Cardiac muscle cell (in vitro differentiated cells and primary cell): ENCODE measurements at places on chromosomes 5 and 9. TPM values are rescaled to one million over a fixed set of nuclear protein-coding genes. Genes with fewer than 3 reads are reported as not detected.

SEMA4D gene
- 14.5 and 34.2 TPM in 2 replicates for total RNA-seq

C9orf153 gene
- 0.74 and 1.0 TPM in 2 replicates for total RNA-seq

ELOVL7 gene
- 0.14 and 0.42 TPM in 2 replicates for total RNA-seq

ZDHHC12 gene
- 58.7 and 87.1 TPM in 2 replicates for total RNA-seq

SMIM33 gene
- not detected in 2 replicates for total RNA-seq

GNA14 gene
- 0.21 and 0.36 TPM in 2 replicates for total RNA-seq

NPR3 gene
- total RNA-seq = 1.1 and 2.7 TPM in 2 replicates

NIM1K gene
- 0.74 and 0.98 TPM in 2 replicates for total RNA-seq

CDHR2 gene
- total RNA-seq = 0.07 and 0.60 TPM in 2 replicates

SNX18 gene
- 108 and 120 TPM in 2 replicates for total RNA-seq

STING1 gene
- 58.1 and 79.2 TPM in 2 replicates for total RNA-seq

TLE1 gene
- total RNA-seq = 3.2 and 3.4 TPM in 2 replicates

ANKRA2 gene
- total RNA-seq = 22.0 and 39.5 TPM in 2 replicates

SERINC5 gene
- total RNA-seq = 21.2 and 33.6 TPM in 2 replicates

PLAC8L1 gene
- not detected in 2 replicates for total RNA-seq

FCN1 gene
- total RNA-seq = not detected in 2 replicates

MRPS2 gene
- 64.7 and 76.2 TPM in 2 replicates for total RNA-seq

LHX6 gene
- total RNA-seq = 0.12 and 0.14 TPM in 2 replicates

MLANA gene
- not detected in 2 replicates for total RNA-seq

S100Z gene
- total RNA-seq = 0.45 TPM in 1 of 2 replicates, not detected in the other

IFNA21 gene
- not detected in 2 replicates for total RNA-seq

PROB1 gene
- total RNA-seq = 22.2 and 42.5 TPM in 2 replicates

PFN3 gene
- not detected in 2 replicates for total RNA-seq

ADAMTS12 gene
- 25.6 and 48.4 TPM in 2 replicates for total RNA-seq

GABRA1 gene
- not detected in 2 replicates for total RNA-seq

SLC6A18 gene
- not detected in 2 replicates for total RNA-seq

CLIC3 gene
- total RNA-seq = not detected in 2 replicates

TYRP1 gene
- 0.48 TPM in 1 of 2 replicates, not detected in the other for total RNA-seq

PIP5KL1 gene
- 0.89 and 1.7 TPM in 2 replicates for total RNA-seq

BICD2 gene
- 34.9 and 36.5 TPM in 2 replicates for total RNA-seq

SPINK4 gene
- total RNA-seq = 7.8 TPM in 1 of 2 replicates, not detected in the other

DDX4 gene
- not detected in 2 replicates for total RNA-seq

PCDHGA3 gene
- total RNA-seq = 1.5 and 3.2 TPM in 2 replicates

GARIN3 gene
- total RNA-seq = not detected in 2 replicates

FBP2 gene
- total RNA-seq = not detected in 2 replicates

TMEM215 gene
- total RNA-seq = not detected in 2 replicates

GRIA1 gene
- 2.3 and 4.1 TPM in 2 replicates for total RNA-seq

GPR151 gene
- not detected in 2 replicates for total RNA-seq

ZNF462 gene
- 28.9 and 36.8 TPM in 2 replicates for total RNA-seq

ARID3C gene
- total RNA-seq = 0.27 and 1.7 TPM in 2 replicates

INSL4 gene
- not detected in 2 replicates for total RNA-seq

LCNL1 gene
- 0.36 TPM in 1 of 2 replicates, not detected in the other for total RNA-seq

RABL6 gene
- total RNA-seq = 131 and 153 TPM in 2 replicates
